NCI-H1436 treated with DMSO at 0.1 percent for 48 hours (cell line): ENCODE measurements at places on chromosomes 6 and 20.
A peak's percentile ranks its signal among the peaks of the same experiment; 100 is the strongest.

DNA sequence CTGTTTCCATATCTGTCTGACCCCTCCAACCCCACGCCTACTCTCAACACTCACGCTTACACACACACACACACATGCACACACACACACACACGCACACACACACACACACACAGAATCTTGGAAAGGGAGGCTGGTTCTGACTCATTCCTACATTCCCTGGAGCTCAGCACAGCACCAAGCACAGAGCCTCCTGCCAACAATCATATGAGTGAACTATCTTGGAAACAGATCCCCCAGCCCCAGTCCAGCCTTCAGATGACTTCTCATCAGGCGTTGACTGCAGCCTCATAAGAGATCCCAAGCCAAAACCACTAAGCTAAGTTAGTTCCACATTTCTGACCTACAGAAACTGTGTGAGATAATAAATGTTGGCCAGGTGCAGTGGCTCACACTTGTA is 14.1 kb upstream of the HCK start:
- no peak for DNase-seq

- DNase-seq = no peak
These were observed 227.4 kb downstream of the TMEM200A start for GRCh38 chr6:130593200-130593599.

- no peak for DNase-seq
These were observed 42.5 kb downstream of the SLC24A3 start for GRCh38 chr20:19254956-19255355.

GRCh38 chr6:3079682-3080081 is 11.4 kb downstream of the RIPK1 start:
- DNase-seq = no peak

- no peak for DNase-seq
These were observed 263.5 kb downstream of the TFAP2A start for GRCh38 chr6:10151144-10151915.

- no peak for DNase-seq
These were observed 27.9 kb downstream of the PLEKHG1 start for GRCh38 chr6:150627585-150628025.

DNA sequence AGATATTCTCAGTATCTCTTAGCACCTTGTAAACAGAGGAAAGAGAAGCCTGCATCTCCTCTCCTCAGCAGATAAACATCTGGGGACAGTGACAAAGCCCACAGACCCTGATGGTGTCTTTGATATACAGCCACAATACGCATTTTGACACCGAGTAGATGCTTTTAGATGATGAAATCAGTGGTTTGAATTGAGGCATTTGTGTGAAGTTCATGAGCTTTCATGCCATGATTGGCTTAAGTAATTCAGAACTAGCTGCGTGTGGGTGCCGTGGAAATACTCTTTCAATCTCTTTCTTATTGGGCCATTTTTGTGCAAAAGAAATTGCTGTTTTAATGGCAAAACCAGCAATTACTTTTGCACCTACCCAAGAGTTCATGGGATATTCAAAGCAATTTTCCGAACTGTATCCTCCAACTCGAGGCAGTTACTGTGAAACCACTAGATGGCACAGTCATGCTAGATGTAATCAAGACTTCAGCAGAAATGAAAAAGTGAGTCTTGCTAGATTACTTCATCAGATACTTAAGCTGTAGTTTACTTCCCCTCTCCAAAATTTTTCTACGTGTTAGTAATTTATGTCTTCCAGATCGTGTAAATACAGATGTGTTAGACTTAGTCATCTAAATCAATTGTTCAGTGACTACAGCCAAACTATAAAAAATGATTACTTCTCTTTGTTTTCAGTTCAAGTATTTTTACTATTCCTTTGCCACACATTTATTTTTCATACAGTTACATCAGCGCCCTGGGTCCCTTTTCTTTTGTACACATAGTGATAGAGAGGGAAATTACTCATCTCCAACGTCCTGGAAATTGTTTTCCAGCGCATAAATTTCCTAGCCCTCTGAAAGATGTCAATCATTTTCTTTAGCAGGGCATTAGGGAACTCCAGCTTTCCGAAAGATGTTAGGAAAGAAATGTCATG is 49.4 kb downstream of the IYD start:
- peak; percentile 8 for DNase-seq

DNA sequence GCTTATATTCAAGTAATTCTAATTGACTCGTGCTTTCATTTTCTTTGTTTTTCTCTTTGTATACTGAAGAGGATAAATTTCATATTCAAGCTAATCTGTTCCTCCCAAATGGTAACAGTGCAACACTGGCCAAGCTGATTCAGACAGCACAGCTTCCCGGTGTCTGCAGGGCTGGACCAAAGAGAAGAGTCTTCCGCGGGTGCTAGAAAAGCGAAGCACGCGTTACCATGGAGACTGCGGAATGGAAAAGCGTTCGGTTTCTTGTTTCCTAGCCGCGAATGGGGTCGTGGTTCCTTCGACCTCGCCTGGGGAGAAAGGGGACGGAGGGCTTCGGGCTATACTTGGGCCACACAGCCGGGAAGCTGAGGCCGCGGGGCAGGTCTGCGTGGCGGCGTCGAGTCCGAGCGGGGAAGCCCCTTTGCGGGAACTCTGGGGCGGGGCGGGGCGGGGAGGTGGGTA is 6.2 kb upstream of the ZNF311 start:
- no peak for DNase-seq

GRCh38 chr6:40606981-40607380 is 19.8 kb upstream of the LRFN2 start:
- no peak for DNase-seq

DNA sequence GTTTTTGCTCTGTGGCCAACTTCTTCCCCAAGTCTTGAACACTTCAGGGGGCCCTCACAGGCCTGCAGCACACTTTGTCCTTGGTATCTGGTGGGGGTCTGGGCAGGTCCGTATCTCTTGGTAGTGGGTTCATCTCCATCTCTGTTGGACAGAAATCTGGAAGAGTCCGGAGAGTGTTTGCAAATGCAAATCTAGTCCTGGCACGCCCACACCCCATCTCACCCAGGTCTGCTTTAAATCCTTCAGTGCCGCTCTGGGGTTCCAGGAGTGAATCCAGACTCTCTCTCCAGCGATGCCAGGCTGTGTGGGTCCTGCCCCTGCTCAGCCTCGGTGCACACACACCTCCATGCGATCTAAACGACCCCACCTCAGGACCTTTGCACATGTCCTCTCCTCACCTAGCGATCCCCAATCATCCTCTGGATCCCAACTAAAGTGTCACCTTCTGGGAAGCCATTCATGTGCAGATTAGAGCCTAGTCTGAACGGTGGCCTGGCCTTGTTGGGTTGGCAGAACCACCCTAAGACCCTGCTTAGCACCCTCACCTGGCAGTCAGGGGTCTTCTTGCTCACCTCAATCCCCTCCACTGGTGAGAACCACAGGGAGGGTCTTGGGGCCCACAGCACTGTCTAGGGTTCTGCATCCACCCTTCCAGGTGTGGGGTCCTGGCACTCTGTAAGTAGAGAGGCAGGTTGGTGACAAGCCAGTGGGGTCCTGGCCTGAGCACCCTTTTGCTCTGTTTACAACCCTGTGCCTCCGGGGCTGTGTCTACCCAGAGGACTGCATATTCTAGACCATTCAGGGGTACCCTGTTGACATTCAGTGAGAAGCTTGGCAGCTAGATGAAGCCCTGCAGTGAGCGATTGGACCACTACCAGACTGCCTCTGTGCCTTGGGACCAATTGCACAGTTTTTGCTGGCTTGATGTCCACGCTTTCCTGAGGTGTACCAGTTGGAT is 100.8 kb downstream of the SYCP2 start:
- no peak for DNase-seq

- no peak for DNase-seq
These were observed 47.6 kb downstream of the ALDH8A1 start for GRCh38 chr6:134902074-134902861.

DNA sequence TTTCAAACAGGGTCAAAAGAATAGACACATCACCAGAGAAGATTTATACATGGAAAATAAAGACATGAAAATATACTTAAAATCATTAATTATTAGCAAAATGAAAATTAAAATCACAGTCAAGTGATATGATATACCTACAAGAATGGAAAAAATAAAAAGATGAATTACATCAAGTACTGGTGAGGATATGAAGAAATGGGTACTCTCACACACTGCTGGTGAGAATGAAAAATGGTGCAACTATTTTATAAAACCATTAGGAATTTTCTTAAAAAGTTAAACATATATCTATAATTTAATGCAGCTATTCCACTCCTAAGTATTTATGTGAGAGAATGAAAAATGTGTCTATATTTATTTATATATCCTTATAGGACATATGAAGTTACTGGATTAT is 136.3 kb upstream of the GRIK2 start:
- DNase-seq = no peak

DNA sequence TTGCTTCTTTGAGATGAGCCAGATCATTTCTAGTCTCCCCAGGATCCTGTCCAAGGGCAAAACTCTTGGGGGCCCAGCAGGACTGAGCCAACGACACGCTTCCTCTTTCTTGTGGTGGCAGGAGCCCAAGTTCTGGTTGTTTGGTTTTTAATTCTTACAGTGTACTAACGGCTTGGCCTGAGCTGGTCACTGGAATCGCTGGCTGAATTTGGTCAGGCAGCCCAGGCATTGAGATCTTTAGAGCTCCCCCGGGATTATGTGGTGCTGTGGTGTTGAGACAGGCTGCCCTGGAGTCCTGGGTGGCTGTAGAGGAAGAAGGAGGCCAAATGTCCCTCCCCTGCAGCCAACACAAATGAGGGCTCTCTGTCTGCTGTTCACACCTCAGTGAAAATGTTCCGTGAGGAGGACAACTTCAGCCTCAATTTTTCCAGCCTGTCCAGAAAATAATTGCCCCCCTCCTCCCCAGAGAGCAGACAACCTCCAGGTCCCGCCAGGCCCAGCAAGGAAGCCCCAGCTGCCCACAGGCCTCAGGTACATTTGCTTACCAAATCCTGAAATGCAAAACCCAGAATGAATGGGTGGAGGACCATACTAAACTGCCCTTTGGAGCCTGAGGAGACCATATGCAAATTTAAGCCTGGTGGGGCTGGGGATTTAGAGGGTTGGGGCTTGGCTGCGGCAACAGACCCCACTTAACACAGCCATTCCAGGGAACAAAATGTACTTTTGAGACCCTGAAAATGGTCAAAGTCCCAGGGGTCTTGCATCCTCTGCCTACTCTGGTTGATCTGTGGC is 23.6 kb downstream of the BNIP5 start:
- no peak for DNase-seq

GRCh38 chr6:166258854-166259276 is 49.3 kb downstream of the PRR18 start:
- DNase-seq = no peak

GRCh38 chr6:137233911-137234863 is 15.0 kb upstream of the IFNGR1 start:
- DNase-seq = no peak

DNA sequence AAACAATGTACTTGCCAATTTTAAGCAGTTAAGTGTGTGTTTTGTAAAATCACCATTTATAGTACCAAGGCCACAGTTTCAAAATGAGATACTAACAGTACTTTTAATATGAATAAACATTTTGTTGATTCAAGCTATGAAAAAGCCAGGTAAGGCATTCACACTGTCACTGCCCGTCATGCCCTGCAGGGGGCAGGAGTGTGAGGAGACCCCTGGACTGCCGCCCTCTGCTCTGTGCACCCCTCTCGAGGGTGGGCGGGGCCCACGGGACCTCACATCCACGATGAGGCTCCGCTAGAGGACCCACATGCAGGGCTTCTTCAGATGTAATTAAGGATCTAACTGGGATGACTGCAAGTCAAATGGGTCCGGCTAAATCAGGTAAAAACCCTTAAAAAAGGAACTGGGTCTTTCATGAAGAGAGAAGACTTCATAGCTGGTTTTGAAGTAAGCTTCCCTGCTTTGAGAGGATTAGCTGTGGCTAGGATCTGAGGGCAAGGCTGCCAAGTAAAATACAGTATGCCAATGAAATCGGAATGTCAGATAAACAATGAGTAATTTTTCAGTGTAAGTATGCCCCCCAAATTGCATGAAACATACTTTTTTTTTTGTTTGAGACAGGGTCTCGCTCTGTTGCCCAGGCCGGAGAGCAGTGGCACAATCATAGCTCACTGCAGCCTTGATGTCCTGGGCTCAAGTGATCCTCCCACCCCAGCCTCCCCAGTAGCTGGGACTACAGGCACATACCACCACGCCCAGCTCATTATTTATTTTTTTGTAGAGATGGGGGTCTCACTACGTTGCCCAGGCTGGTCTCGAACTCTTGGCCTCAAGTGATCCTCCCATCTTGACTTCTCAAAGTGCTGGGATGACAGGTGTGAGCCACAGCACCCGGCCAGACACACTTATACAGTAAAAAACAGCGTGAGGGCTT is 18.7 kb downstream of the DIDO1 start:
- DNase-seq = no peak

DNA sequence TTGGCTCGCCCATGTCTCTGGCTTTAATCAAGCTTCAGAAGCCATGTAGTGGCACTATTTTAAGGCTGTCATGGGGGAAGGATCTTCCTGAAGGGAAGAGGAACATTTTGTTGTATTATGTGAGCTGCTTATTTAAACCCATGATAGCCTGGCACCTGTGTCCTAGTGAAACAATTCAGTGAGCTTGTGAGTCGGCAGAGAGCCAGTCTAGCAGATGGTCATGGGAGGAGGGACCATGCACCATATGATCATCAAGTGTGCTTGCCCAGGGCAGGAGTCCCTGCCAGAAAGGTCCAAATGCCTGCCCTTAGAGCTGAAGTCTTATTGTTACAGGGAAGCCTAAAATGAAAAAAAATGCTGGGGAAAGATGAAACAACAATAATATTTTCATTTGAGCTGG is 132.9 kb downstream of the PRDM13 start:
- no peak for DNase-seq

DNA sequence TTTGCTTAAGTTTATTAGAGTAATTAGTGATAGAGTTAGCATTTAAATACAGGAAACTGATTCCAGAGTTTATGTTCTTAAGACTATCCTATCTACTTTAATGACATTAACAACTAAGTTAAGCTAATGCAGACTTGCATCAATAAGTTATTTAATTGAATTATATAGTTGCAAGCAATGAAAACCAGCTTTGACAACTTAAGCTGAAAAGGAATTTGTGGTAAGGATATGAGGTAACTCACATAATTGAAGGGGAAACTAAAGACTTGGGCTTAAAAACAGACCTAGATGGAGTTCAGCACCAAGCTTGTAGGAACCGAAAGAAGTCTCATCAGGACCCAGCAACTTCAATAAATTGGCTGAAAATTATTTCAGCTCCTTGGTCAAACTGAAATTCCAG is 222.3 kb downstream of the IBTK start:
- DNase-seq = no peak

DNA sequence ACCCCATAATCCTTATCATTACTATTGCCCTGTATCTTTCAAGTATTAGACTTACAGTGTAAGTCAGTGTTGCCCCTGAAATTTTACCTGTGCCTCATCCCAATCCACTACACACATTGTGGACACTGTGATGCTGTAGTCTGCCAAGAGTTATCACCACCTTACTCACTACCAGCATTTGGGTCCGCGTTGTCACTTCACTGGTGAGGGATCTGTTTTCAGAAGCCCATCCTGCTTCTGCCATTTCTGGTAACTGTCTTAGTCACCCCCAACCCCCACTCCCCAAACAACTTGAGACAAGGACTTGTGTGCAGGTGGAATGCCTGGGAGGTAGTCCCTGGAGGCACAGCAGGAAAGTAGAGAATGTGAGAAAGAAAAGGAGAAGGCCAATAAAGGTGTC is 6.0 kb upstream of the RAB44 start:
- DNase-seq = no peak

GRCh38 chr6:158825951-158826306 is 6.8 kb upstream of the EZR start:
- DNase-seq = no peak
